ENCODE measurements at places on chromosomes 4 and X. TPM values are rescaled to one million over a fixed set of nuclear protein-coding genes. Genes with fewer than 3 reads are reported as not detected.

SYNPO2 gene
- total RNA-seq: 10.3 TPM

MAP9 gene
- total RNA-seq: 26.7 TPM

ADGRG2 gene
- 4.5 TPM for total RNA-seq

CSN1S1 gene
- not detected for total RNA-seq

SLITRK2 gene
- 0.04 TPM for total RNA-seq

NXF2B gene
- total RNA-seq: 0.72 TPM

RAB39B gene
- 1.00 TPM for total RNA-seq

FAM47B gene
- total RNA-seq: not detected

AKAP14 gene
- not detected for total RNA-seq

- H3K4me1 ChIP-seq: peaks cover 11% of the 10 kb centered on the region
- DNase-seq: peak; percentile 65
- H3K4me3 ChIP-seq: no peak overlapping the region
- H3K36me3 ChIP-seq: no peaks in the 10 kb centered on the region
- no peaks in the 10 kb centered on the region for H3K27me3 ChIP-seq
- peak overlapping the region; percentile 67 for H3K27ac ChIP-seq
These were observed 408.2 kb upstream of the NR3C2 start for GRCh38 chr4:148850257-148850995.

DNA sequence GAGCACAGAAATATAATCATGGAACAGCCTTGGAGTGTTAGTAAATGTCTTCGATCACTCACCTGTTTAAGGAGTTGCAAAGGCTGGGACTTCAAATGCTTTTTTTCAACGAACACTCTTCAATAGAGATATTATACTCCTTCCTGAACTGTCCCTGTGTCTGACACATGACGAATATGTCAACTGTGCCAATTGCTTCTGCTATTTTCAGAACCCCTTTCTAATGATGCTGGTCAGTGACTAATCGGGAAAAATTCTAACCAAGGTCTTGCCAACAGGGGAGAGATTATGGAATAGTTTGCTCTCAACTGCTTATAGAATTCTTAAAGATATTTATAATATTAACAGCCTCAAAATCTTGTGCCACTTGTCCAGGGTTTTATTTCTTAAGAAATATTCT, 8.5 kb upstream of the KLHL34 start:
- H3K27me3 ChIP-seq: no peaks in the 10 kb centered on the region
- no peaks in the 10 kb centered on the region for H3K36me3 ChIP-seq
- no peak for DNase-seq
- no peak overlapping the region for H3K27ac ChIP-seq

GRCh38 chr4:57605376-57605775, 495.2 kb upstream of the IGFBP7 start:
- no peak for DNase-seq
- no peaks in the 10 kb centered on the region for H3K36me3 ChIP-seq
- H3K4me1 ChIP-seq: peaks cover 10% of the 10 kb centered on the region
- no peak overlapping the region for H3K27ac ChIP-seq
- H3K27me3 ChIP-seq: no peaks in the 10 kb centered on the region
- no peak overlapping the region for H3K4me3 ChIP-seq

DNA sequence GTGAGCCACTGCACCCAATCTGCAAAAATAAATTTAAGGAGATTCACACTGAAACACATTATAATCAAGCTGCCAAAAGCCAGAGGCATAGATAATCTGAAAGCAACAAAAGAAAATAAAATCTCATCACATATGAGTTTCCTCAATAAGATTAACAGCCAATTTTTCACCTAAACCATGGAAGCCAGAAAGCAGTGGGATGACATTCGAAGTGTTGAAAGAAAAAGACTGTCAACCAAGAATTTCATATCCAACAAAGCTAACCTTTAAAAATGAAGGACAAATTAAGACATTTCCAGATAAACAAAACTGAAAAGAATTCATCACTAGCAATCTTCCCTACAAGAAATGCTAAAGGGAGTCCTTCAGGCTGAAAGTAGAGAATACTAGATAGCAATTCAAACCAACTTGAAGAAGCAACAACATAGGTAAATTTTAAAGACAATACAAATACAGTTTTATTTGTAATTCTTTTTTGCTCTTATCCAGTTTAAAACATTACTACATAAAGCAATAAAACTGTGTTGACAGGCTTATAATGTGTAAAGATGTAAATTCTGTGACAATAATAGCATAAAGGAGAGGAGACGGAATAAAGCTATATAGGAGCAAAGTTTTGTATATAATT, 23.1 kb upstream of the KLHL8 start:
- no peaks in the 10 kb centered on the region for H3K27me3 ChIP-seq
- H3K4me3 ChIP-seq: no peak overlapping the region
- H3K4me1 ChIP-seq: peaks cover 10% of the 10 kb centered on the region
- no peak overlapping the region for H3K27ac ChIP-seq

- no peaks in the 10 kb centered on the region for H3K27me3 ChIP-seq
- no peaks in the 10 kb centered on the region for H3K4me1 ChIP-seq
- H3K4me3 ChIP-seq: no peak overlapping the region
- DNase-seq: no peak
- H3K27ac ChIP-seq: no peak overlapping the region
These were observed 1445.1 kb upstream of the TENM3 start for GRCh38 chr4:180798036-180798577.

DNA sequence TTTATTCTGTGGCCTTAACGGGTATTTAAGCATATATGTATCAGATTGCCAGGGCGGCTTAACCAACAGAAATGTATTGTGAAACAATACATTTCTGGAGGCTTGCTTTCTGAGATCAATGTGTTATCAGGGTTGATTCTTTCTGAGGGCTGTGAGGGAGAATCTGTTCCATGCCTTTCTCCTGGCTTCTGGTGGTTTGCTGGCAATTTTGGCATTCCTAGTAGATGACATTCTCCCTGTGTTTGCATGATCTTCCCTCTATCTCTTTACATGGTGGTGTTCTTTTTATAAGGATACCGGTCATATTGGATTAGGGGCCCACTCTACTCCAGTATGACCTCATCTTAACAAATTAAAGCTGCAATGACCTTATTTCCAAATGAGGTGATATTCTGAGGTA, 16.9 kb upstream of the CEP135 start:
- H3K36me3 ChIP-seq: no peaks in the 10 kb centered on the region
- no peaks in the 10 kb centered on the region for H3K27me3 ChIP-seq
- no peak for DNase-seq
- no peaks in the 10 kb centered on the region for H3K4me1 ChIP-seq
- no peak overlapping the region for H3K4me3 ChIP-seq
- no peak overlapping the region for H3K27ac ChIP-seq

- H3K4me3 ChIP-seq: no peak overlapping the region
- no peak overlapping the region for H3K27ac ChIP-seq
- H3K4me1 ChIP-seq: no peaks in the 10 kb centered on the region
- DNase-seq: no peak
These were observed 108.8 kb downstream of the HHIP start for GRCh38 chr4:144754562-144755410.

DNA sequence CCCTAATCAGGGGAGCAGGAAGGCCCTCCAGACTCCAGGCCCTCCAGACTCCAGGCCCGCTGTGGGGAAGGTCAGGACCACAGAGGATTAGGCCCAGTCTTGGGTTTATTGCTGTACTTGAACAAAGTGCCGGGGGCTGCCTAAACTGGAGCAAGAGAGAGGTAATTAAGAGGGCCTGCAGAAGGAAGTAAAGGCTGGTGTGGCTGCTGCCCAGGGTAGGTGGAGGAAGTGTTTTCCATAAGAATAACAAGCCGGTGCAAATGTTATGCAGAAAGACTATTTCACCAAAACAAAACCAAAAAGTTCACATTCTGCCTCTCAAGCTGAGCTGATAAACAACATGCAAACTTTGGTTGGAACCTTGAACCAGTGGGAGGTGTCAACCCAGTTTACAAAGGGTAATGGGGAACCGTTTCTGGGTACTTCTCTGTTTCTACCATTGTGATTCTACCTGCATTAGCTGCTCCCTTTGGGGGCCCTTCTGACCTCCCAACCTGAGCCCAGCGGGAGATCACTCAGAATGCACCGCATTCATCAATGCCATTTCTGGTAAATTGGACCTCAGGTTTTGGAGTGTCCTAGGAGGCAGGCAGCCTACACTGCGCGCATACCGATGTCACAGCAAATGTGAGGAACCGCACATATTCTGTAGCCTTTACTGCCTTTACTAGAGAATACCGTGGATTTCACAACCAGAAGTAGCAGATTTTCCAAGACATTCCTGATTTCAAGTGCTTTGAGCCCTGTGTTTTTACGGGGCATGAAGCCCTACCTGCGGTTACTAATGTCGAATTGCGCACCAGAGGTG, 59.7 kb upstream of the BCOR start:
- no peaks in the 10 kb centered on the region for H3K36me3 ChIP-seq
- H3K4me1 ChIP-seq: peaks cover 44% of the 10 kb centered on the region
- H3K27me3 ChIP-seq: peaks cover 44% of the 10 kb centered on the region
- peak overlapping the region; percentile 82 for H3K4me3 ChIP-seq
- H3K27ac ChIP-seq: no peak overlapping the region

GRCh38 chr4:108533245-108533844, 87.0 kb upstream of the RPL34 start:
- no peaks in the 10 kb centered on the region for H3K27me3 ChIP-seq
- H3K4me3 ChIP-seq: no peak overlapping the region

DNA sequence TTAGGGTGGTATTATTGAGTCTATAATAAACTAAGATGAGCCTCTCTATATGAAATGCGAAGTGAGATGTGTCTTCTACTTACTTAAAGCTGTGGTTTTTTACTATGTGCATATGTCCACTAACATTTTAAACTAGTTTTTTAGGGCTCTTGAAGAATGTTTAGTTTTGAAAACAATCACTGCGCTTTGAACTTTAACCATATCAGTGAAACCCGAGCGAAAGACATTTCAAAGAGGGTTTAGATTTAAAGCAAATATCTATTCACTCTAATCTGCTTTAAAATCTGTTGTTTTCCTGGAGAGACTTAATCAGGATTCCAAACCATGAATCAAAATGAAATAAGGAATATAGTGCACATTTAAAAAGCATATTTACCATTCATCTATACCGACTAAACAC, 24.8 kb upstream of the SLC7A11 start:
- H3K4me3 ChIP-seq: no peak overlapping the region
- no peak overlapping the region for H3K27ac ChIP-seq
- H3K27me3 ChIP-seq: no peaks in the 10 kb centered on the region
- peaks cover 12% of the 10 kb centered on the region for H3K4me1 ChIP-seq
- DNase-seq: no peak

GRCh38 chr4:93658443-93658842, 170.1 kb upstream of the ATOH1 start:
- no peaks in the 10 kb centered on the region for H3K36me3 ChIP-seq
- H3K27ac ChIP-seq: no peak overlapping the region
- no peaks in the 10 kb centered on the region for H3K4me1 ChIP-seq
- no peak for DNase-seq
- H3K27me3 ChIP-seq: no peaks in the 10 kb centered on the region
- H3K4me3 ChIP-seq: no peak overlapping the region

- DNase-seq: no peak
- H3K27ac ChIP-seq: no peak overlapping the region
- H3K36me3 ChIP-seq: no peaks in the 10 kb centered on the region
- peak overlapping the region; percentile 28 for H3K4me3 ChIP-seq
- H3K27me3 ChIP-seq: no peaks in the 10 kb centered on the region
- H3K4me1 ChIP-seq: no peaks in the 10 kb centered on the region
These were observed 692 bp upstream of the SLC9A7 start for GRCh38 chrX:46759645-46759974.

DNA sequence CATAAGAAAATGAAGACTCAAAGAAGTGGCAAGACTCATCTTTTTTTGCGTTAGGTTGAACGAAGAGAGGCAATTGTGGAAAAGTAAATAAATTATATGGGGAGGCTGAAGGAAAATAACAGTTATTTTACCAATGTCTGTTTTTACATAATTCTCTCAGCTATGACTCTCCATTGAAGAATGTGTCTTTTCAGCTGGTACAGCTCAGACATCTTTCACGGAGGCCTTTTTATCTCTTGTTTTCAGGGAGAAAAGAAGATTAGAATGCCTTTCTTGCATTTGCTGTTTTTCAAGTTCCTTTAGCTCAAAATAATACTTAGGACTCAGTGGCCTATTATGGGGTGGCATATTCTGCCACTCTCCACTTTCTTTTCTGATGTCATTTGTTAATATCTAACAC, 153.0 kb downstream of the ADAM29 start:
- no peak overlapping the region for H3K27ac ChIP-seq
- no peaks in the 10 kb centered on the region for H3K4me1 ChIP-seq
- H3K36me3 ChIP-seq: no peaks in the 10 kb centered on the region

DNA sequence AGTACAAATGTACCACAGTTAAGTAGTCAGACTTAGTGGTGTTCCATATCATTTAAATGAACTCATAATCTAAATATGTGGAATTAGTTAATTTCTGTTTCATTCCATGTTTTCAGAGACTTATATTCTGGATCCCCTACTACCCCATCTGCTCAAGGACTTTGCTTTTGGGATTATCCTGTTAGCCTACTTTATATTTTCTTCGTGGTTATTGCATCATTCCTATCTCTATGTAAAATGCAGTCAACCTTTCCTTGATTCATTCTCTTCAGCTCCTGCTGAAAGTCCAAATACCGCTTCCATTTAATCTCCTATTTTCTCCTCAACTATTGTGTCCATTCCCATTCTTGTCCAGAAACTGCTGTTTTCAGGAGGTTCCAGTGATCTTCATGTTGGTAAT, 25.1 kb downstream of the SLC30A9 start:
- H3K27me3 ChIP-seq: no peaks in the 10 kb centered on the region
- no peaks in the 10 kb centered on the region for H3K36me3 ChIP-seq
- no peak overlapping the region for H3K4me3 ChIP-seq
- no peak overlapping the region for H3K27ac ChIP-seq

- no peak for DNase-seq
These were observed 168.9 kb upstream of the PUDP start for GRCh38 chrX:7316887-7317286.

DNA sequence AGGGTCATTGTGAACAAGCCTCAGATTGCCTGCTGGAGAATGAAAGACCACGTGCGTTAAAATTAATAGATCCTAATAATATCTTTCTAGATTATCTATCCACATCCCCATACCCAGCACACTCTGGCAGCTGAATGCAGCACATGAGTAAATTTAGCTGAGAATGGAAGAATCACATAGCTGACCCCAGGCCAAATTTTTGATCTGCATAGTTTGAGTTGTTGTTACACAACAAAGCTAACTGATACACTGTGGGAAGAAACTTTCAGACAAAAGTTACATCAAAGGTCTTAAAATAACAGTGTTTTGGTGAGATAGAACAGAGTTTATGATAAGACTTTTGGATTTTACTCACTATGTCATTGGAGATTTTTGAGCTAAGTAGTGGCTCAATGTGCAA, 72.4 kb upstream of the ANXA10 start:
- no peak for DNase-seq
- H3K36me3 ChIP-seq: no peaks in the 10 kb centered on the region
- H3K4me3 ChIP-seq: no peak overlapping the region
- no peak overlapping the region for H3K27ac ChIP-seq
- no peaks in the 10 kb centered on the region for H3K4me1 ChIP-seq

- H3K4me1 ChIP-seq: no peaks in the 10 kb centered on the region
- H3K4me3 ChIP-seq: no peak overlapping the region
- H3K27me3 ChIP-seq: no peaks in the 10 kb centered on the region
- no peak overlapping the region for H3K27ac ChIP-seq
- H3K36me3 ChIP-seq: no peaks in the 10 kb centered on the region
- no peak for DNase-seq
These were observed 39.1 kb upstream of the NPFFR2 start for GRCh38 chr4:71992571-71993312.
